Activated T-helper 1 cell treated with Interleukin-2 at 50 U/mL for 16 hours (primary cell): ENCODE measurements at places on chromosomes 2 and 18.

GRCh38 chr2:234300391-234300925 lies 196.4 kb downstream of the ARL4C start:
- DNase-seq = no peak

GRCh38 chr2:45008296-45009129 lies 739 bp downstream of the SIX2 start:
- DNase-seq = no peak

DNA sequence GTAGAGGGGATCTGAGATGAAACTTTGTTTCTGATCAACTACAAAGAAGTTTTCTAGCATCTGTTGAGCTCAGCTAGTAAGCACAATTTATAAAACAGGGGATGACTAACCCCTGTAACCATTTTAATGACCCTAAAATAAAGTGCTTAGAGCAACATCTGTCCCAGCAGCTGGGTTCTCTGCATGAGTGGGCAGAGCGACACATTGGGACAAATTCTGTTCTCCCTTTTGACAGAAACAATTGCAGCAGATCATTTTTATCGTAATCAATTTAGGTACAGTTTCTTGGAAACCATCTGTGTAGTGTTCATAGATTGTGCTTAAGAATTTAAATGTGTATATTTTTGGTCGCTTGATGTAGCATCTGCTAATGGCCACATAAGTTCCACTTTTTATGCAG lies 678.0 kb downstream of the RNF144A start:
- no peak for DNase-seq

DNA sequence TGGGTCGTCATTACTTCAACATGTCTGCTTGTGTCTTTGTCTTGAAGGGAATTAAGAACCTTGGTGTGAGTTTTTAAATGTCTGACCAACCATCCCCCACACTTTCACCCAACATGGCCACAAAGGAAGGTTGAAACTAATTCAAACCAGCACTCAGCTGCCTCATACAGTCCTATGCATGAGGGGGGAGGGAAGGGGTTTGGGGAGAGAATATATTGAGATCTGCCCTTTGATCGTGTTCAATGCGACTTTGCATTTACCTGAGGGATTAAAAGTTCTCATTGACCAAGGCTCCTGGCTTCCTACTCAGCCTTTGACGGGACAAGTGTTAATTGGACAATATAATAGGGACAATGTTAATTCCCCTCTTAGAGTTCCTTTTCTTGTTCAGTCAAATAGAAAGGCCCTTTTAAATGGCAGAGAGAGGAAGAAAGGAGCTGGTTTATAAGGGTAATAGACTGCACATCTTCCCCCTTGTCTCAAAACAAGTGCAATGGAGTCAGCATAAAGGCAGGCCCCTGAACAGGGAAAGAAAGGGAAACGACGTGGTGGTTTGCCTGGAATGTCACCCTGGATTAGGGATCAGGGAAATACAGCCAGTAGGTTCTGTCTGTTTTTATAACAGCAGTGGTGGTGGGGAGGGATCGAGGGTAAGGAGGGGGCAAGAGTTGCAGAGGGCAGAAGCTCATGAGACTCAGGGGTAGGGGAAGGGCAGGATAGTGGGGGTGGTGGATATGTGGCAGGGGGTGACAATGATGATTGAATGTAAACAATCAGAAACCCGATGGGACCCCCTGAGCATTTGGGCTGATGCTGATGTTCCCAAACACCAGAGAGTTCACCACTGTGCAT lies 198.7 kb downstream of the MYCN start:
- no peak for DNase-seq

DNA sequence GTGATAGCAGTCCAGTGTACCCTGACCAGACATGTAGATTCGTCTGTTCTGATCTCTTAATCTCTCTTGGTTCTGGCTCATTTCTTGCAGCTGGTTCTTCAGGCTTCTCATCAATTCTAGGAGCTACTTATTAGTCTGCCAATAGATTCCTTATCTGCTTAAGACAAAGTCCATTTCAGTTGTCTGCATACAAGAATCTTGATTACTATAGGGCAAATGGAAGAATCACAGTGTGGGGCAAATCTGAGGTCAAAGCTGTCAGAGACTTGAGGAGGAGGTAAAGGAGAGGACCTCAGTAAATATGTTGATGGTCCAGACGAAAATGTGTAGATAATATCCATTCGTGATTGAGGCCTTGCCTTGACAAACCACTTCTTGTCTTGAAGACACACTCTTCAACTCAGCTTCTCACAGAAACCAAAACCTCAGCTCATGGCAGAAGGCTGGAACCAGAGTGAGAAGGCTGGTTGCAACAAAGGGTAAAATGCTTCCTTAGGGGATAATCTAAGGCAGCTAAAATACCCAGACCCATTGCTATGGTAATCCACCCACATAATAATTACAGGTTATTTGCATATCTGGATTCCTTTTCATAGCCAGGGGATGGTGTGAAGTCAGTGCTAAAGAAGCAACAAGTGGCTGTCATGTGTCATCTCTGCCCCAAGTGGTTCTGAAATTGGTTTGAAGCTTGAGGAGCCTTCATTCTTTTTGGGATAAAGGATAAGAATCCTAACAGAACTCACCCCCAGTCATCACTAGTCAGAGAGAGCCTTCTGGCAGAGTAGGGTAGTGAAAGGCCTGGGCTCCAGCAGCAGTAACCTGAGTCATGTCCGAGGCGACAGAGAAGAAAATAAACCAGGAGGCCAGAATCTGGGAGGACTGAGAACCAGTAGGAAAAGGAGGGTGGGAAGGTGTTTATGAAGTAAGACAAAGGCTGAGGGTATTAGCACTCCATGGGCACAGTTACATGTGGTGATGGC lies 29.2 kb upstream of the PELI1 start:
- no peak for DNase-seq
